ENCODE measurements at places on chromosomes 12 and 14.

DNA sequence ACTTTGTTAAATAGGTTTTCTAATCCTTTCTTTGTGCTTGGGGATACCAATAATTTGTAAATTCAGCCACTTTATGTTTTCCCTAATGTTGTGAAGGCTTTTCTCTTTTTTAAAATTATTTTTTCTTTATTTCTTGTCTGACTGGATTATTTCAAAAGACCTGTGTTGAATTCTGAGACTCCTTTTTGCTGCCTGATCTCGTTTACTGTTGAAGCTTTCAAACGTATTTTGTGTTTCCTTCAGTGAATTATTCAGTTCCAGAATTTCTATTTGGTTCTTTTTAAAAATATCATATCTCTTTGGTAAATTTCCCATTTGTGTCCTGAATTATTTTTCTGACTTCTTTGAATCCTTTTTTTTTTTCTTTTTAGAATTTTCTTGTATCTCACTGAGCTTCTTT lies 241.6 kb downstream of the LRIG3 start:
- no peak for DNase-seq

DNA sequence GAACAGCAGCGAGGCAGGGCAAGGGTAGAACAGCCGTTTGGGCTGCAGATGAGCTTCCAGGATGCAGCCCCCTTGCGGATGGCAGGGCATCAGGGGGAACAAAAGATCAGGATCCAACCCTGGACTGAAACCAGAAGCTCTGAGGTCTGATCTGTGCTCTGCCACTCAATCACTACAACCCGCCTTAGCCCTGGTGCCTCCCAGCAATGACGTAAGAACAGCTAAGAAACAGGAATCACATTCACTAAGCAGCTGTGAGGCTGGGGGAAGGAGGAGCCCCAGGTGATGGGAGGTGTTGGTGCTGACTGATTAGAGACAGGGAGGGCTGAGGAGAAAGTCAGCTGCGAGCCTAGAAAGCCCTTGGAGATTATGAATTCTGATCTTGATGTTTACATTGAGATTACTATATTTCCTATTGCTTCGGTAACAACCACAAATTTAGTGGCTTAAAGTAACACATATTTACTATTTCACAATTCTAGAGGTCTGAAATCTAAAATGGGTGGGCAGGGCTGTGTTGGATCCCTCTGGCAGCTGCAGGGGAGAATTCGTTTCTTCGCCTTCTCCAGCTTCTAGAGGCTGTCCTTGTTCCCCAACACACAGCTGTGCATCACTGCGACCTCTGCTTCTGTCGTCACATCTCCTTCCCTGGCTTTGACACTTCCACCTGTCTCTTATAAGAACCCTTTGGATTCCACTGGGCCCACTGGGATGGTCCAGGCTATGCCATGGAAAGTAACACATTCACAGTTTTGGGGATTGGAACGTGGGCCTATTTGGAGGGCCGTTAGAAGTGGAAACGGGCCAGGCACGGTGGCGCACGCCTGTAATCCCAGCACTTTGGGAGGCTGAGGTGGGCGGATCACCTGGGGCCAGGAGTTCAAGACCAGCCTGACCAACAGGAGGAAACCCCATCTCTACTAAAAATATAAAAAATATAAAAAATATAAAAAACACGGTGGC lies 6.1 kb upstream of the CD9 start:
- no peak for DNase-seq

DNA sequence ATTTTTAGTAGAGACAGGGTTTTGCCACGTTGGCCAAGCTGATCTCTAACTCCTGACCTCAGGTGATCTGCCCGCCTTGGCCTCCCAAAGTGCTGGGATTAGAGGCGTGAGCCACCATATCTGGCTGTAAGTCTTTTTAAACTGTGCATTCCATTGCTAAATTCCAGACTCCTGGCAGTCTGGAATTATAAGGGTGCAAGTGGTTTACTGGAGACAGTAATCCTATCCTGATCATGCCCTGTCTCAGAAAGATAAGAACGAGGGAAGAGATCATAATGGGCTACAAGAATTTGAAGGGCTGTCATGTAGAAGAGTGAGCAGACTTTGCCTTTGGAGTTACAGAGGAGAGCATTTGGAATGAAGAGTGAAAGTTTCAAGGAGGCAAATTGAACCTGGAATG lies 6.8 kb upstream of the SLC4A8 start:
- DNase-seq: no peak

DNA sequence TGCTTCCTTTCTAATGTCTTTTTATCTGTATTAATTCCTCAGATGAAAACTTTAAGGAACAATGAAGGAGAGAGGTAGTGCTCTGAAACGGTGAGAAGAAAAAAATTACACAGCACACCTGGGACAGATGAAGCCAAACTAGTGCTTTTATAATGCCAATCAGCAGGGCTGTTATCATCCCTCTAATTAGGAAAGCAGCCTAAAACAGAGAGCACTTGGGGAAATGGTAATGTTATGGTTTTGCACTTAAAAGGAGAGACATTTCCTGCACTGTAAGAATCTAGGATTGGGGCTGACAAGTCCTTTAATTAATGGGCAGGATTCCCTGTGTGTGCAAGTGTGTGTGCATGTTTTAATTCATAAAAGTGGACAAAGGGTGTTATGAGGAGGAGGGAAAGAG lies 4.8 kb upstream of the LMO3 start:
- no peak for DNase-seq

DNA sequence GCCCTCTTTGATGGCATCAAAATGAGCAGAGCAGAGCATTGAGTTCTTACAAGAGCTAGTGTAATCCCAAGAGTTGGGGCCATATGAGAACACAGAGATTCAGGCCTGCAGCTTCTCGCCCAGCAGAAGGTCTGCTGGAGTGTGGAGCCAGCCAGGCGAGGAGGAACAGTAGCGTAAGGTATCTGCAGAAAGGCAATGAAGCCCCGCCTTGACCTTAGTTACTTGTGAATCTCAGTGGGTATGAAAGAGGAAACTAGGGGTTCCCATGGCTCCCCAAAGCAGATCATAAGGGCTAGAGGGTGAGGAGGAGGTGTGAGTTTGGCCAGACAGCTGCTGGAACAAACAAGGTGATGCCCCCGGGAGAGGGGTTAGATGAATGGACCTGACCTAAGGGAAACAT lies 49.4 kb downstream of the SLC8A3 start:
- DNase-seq: no peak

DNA sequence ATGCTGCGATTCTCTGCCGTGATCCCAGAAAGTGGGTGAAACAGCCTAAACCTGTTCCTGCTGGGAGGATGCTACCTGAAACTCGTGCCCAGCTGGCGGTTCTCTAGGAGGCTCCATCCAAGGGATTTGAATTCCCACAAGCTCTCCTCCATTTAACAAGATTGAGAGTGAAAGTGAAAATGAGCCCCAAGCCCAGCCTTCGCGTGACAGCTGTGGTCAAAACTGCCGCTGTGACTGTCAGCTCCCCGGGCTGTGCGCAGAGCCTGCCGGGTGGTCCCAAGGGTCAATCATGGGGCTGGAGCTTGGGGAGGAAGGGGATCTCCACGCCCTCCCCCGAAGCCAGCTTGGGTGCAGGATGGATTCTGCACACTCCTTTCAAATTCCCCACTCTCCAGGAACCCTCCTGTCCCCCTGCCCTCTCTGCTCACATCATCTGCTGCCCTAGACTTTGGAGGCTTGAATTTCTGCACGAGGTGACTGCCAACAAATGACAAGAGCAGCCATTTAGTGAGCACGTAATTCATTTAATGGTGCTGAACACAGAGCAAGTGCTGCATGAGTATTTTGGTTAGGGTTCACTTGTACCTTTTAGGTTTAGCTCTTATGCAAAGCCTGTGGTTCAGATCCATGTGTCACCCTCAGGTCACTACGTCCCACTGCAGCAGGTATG lies 5.3 kb downstream of the ASB2 start:
- DNase-seq: no peak

DNA sequence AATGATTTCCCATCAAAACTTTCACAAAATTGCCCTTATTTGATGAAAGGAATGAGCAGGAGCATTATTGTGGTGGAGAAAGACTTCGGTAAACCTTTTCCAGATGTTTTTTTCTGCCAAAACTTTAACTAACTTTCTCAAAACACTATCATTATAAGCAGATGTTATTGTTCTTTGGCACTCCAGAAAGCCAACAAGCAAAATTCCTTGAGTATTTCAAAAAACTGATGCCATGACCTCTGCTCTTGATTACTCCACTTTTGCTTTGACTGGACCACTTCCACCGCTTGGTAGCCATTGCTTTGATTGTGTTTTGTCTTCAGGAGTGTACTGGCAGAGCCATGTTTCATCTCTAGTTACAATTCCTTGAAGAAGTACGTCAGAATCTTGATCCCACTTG lies 29.7 kb upstream of the RAB21 start:
- DNase-seq: no peak

GRCh38 chr14:97413966-97414717 lies 617.0 kb downstream of the VRK1 start:
- no peak for DNase-seq

- no peak for DNase-seq
Observed at GRCh38 chr14:20686386-20687143, 2.0 kb upstream of the ANG start.

GRCh38 chr12:9773216-9773877 lies 12.6 kb upstream of the CD69 start:
- DNase-seq: no peak

DNA sequence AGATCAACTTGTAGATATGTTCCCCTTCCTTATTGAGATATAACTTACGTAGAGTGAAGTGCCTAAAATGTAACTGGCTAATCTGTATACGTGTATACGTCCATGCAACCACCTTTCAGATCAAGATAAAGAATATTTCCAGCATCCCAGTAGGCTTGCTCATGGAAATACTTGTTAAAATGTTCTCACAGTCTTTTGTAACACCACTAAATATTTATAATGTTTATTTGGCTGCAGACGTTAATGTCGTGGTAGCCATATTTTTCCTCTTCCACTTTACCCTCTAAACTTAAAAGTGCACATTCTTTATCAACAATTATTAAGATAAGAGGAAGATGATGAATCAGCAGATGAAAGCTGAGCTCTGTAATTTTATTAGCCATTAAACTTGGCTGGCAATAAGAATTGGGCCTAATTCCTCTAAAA lies 447.4 kb downstream of the AEBP2 start:
- no peak for DNase-seq
